Coronary artery (tissue), 2 donors: ENCODE measurements at places on chromosomes 2 and 18.

GRCh38 chr18:39751161-39751560 lies 2185.6 kb upstream of the CELF4 start:
- no peak for DNase-seq

DNA sequence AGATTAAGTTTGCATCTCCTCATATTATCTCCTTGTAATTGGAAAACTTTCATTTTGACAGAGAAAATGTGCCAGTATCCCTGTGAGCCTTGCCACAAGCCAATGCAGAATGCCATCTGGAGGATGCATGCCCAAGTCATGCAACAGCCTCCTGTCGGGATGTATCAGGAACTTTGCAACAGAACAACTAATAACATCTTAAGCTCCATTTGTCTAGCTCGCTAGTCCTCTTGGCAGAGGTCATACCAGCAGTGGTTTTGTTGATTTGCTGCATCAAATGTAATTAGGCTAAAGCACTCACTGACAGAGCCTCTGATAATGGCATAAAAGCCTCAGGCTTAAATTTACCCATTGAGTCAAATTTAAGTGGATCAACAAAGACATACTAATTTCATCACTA lies 125.8 kb downstream of the UBE2E3 start:
- DNase-seq, result no peak

DNA sequence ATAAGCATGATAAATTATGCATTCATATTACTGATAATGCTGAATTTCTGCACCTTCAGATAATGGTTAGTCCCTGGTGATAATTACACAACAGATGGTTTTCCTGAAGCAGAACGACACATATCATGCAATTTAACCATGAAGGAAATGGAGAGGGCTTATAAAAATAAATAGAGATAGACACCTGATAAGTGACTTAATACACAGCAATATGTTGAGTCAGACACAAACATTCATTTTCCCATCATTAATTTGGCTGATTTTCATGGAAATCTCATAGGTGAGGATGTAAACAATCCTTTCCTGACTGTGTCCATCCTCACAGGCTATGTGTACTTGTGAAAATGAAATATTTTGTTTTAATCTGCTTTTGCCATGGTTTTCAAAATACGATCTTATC lies 36.9 kb upstream of the DSEL start:
- no peak for DNase-seq

GRCh38 chr18:47815486-47816270 lies 114.8 kb downstream of the SMAD2 start:
- DNase-seq, result no peak

DNA sequence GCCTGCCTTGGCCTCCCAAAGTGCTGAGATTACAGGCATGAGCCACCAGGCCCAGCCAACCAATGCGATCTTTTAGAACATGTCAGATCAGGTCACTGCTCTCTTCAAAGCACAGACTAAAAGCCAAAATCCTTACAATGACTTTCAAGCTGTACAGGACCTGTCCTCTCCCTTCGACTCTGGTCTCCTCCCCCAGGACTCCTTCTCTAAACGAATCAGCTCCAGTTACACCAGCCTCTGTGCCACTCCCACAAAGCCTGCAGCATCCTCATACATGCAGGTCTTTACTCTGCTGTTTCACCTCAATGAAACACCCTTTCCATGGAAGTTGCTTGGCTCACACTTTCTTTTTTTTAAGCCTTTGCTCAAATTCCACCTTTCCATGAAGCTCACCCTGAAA lies 436.0 kb downstream of the METTL4 start:
- no peak for DNase-seq

GRCh38 chr18:25349131-25349925 lies 2.6 kb downstream of the ZNF521 start:
- no peak for DNase-seq

- DNase-seq, result no peak
These were observed 55.2 kb downstream of the METTL4 start for GRCh38 chr18:2515908-2516625.

DNA sequence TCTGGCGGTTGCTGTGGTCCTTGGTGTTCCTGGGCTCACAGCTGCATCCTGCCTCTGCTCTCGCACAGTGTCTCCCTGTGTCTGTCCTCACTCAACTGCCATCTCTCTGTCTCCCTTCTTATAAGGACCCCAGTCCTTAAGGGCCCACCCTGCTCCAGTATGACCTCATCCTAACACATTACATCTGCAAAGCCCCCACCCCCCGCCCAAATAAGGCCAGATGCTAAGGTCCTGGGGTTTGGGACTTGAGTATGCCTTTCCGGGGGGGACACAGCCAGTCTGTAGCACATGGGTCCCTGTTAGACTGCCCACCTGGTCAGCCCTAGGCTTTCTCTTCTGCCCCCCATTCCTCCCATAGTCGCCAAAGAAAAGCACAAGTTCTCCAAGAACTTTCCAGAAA lies 40.7 kb downstream of the FER1L5 start:
- no peak for DNase-seq

GRCh38 chr2:174780191-174780840 lies 16.0 kb upstream of the CHRNA1 start:
- no peak for DNase-seq

GRCh38 chr2:152761214-152761613 lies 42.8 kb downstream of the ARL6IP6 start:
- DNase-seq, result no peak

DNA sequence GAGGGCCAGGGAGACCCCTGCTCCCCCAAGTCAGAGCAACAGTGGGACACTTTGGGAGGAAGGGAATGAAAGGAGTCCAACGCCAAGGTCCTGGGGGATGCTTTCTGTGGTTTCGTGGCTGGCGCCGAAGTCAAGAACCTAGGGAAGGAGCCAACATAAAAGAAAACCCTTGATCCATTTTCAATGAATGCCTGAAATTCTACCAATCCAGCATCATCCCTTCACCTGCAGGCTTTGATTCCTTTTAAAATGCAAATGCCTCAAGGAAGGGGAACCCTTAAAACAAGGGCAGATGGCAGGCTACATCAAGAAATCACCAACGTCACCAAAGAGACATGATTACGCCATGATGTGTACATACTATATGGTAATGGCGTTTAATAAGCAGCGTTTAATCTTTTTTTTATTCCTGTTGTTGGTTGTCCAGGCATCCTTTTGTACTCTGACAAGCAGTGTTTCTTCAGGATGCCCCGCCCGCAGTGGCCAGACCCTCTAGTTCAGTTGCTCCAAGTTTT lies 123.3 kb upstream of the SLC1A4 start:
- DNase-seq, result no peak
